ENCODE measurements at places on chromosomes 7 and 10.

DNA sequence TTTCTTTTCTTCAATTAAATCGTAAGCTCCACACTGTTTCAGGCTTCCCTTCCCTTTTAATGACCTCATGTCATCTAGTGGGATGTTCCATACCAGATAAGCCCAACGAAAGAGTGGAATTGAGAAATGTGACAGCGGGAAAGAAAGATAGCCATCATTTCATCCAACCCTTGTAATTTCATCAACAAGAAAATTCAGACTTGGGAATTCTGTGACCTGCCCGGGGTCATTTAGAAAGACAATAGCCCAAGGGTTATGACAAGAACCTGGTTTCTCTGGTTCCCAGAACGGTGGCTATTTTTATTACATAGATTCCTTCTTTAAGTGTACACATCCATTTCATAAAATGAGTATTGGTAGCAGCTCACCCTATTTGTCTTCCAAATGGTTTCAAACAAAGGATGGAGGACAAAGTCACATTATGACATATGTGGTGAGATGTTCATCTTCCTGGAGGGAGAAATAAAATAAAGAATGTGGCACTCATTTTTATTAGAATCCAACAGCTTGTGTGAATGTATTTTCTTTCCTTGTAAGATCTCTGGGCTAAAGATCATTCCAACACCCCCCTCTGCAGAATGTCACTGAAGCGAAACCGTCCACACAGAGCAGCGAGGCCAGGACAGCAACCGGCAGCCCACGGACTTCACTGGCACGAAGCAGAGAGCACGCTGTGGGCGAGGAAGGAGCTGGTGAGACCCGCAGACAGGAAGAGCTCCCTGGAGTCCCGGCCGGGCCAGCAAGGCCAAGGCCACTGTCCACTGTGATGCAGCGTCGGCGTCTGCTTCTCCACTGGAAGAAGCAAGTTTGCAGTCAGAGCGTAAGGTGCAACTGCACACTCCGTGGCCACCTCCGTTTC, 199.9 kb downstream of the KLF6 start:
- DNase-seq, result no peak

- DNase-seq, result no peak
Measured at GRCh38 chr10:50260791-50261281, 9.5 kb upstream of the ASAH2 start.

- DNase-seq, result no peak
Measured at GRCh38 chr10:76388321-76389023, 957.0 kb downstream of the LRMDA start.

DNA sequence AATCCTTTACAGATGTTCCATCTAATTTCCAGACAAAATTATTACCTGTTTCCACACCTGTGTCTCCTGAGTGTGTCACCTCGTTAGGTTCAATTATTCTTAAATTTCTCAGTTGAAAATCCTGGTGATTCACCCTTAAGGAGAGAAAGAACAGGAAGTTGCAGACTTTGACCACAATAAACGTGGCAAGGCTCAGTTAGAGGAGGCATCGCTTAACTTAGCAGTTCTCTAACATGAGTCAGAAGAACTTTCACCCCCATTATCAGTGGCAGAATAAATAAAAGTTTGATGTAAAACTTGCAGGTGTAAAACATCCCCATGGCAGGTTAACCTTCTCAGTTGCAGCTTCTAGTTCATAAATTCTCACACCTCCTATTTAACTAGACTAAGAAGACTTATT, 8.3 kb downstream of the XPNPEP1 start:
- peak; percentile 72 for DNase-seq

DNA sequence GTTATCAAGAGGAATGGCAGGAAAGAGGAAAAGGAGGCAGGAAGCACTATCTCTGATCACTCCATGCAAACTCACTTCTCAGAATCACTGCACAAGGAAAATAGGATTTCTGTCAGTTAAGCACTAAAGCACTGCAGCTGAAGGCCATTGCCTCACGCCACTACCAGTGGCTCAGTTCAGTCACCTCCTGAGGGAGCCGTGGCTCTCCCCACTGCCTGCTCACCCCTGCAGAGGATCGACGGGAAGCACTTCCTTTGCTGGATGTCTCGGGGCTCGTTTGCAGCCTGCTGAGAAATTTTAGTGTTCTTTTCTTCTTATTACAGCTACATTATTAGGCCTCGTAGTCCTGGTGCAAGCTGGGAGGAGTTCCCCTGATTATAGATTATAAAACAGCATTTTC, 90.1 kb upstream of the ADCY1 start:
- no peak for DNase-seq

GRCh38 chr10:118042827-118043242, 3.9 kb downstream of the RAB11FIP2 start:
- no peak for DNase-seq

GRCh38 chr7:46349490-46349889, 428.4 kb upstream of the IGFBP3 start:
- no peak for DNase-seq

GRCh38 chr10:86017841-86018734, 348.5 kb downstream of the GRID1 start:
- DNase-seq, result no peak

- DNase-seq, result no peak
Measured at GRCh38 chr7:76512941-76513816, 2.8 kb downstream of the UPK3B start.

GRCh38 chr10:122485670-122486069, 24.3 kb downstream of the HTRA1 start:
- DNase-seq, result no peak

GRCh38 chr7:140476698-140477261, 2.5 kb downstream of the MKRN1 start:
- no peak for DNase-seq

GRCh38 chr10:19431622-19432351, 383.2 kb downstream of the MALRD1 start:
- no peak for DNase-seq

DNA sequence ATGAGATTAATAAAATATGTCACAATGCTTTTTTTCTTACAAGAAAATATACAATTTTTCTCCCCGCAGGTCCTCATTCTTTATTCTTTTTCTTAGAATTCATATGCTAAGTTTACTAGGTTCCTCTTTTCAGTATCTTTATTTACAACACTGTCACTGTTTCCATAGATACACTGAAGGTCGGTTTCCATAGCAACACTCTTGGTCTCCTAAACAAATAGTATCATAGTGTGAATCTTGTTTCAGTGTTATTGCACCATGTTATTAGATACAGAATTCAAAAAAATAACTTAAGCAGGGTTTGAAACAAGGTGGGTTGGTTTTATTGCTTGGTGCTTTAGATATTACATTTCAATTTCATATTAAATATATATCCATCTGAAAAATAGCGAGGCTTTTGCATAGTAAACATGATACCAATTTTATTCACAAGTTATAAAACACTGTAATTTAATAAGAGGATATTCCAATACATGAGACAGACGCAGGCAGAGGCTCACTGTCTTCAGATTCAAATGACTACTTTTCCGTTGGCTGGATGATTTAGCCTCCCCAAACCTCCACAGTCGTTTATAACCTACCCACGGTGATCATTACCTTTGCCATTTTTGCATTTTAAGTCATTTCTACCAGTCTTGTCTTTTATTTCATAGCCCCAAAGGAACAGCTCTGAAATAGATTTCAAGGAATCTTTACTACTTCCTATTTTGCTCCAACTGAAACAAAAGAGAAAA, 88.9 kb upstream of the KLF6 start:
- DNase-seq, result peak; percentile 64

All from Caki2 (cell line).